GM18507 (cell line): ENCODE measurements at places on chromosomes 6 and 20.

- no peak for DNase-seq
Observed at GRCh38 chr6:42041481-42042053, 8.8 kb upstream of the TAF8 start.

DNA sequence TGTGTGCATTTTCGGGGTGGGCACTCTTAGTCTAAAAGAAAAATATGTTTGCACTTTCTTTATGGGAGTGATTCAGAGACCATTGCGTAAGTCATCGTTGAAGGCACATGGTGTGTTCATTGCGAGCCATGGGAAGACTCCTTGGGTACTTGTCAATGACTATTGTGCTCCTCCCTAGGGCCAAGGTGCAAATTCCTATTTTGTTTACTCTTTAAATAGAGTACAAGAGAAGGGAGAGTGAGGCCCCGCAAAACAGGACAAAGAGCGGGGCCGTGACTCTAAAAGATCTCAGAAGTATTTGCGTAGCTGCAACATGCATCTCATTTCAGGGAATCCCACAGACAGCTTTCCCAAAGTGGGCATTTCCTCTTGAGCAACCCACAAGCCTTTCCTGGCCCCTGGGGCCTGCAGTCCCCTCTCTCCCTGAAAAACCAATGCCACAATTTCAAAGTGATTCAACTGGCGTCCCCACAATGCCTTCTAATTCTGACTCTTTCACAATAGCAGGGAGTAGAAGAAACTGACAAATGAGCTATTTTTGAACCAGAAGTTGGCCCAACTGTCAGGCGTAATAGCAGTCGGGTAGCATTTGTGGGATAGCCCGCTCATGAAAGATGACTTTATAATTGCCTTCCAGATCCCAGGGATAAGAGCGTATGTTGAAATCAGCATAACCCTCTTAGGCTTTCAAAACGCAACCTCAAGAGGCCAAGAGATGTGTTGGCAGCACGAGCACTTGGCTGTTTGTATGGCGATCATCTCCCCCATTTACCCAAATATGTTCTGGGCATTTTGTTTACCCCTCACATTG is 277.9 kb upstream of the BMP2 start:
- no peak for DNase-seq

DNA sequence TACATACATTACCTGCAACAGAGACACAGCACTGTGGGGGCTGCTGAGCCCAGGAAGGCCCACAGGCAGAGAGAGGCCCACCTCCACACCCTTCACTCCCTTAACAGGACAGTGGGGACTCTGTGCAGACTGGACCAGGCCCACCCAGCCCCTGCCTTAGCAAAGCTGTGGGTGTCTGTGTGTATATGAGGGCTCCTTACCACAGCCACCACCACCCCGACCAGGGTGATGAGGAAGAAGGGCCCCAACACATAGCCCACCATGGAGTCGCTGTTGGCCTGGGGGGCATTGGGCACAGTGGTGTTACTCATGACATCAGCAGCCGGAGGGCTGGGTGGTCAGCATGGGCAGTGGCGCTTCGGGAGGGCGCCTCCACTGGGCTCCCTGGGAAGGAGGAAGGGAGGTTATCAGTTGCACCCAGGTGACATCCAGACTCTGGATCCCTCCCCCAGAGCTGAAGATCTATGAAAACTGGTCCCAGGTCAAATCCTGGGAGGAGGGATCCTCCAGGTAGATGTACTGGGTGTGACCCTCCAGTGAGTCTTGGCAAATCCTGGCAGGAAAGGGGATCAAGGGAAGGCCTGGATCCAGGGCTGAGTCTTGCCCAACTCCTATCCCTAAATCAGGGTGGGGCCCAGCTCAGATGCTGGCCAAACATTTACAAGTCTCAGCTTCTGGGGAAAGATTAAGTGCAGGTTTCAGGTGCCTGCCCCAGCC is 1.2 kb downstream of the SMIM29 start:
- DNase-seq = no peak

DNA sequence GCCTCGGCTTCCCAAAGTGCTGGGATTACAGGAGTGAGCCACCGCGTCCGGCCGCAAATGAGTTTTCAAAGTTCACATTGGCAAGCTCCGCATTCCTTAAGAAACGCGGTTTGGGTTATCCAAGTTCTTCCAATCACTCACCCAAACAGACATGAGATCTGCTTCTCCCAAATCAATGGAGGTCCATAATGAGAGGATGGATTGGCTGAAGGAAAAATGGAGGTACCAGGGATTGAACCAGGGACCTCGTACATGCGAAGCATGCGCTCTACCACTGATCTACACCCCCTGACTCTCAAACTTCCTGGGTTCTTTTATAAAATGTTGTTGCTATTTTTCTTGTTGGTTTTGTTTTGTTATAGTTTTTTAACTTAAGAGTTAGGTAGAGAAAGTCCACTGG is 170.0 kb downstream of the GPX5 start:
- no peak for DNase-seq

DNA sequence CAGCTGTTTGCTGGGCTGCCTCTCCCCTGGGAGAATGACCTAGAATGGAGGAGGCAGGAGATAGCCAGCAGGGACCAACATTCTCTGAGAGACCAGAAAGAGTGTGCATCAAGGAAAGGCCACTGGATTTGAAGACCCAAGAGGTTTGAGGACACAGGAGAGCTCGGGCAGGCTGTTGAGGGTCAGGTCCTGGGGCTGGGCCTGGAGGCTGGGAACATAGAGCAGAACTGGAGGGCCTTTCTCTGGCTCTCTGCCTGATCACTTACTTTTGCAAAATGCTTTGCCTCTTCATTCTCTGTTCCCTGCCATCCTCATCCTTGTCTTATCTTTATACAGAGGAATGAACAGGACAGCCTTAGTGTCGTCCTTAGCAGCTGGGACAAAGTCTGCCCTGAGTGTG is 2.5 kb downstream of the IYD start:
- DNase-seq = no peak
